ENCODE measurements at places on chromosomes 12 and 14.

GRCh38 chr14:34453226-34453625 is 8.8 kb downstream of the SPTSSA start:
- no peak for DNase-seq

- DNase-seq, result no peak
Observed at GRCh38 chr12:88952562-88952942, 372.3 kb upstream of the KITLG start.

DNA sequence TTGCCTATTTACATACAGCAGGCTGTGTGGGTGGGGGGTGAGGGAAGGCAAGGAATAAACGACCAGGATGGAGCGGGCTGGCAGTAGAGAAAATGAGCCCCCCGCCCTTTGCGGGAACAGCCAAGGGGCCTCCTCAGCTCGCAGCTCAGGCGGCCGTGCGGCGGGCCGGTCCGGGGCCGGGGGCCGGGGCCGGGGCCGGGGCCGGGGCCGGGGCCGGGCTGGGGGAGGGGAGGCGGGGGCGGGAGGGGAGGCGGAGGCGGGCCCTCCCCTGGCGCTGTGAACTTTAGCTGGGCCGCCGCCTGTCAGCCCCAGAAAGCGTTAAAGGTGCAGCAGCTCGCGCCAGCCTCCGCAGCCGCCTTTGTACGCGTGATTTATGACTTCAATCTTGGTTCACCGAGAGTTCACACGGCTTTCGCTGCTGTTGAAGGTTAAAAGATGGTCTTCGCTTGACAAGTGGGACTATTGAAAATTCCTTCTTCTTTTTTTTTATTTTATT is 28.8 kb downstream of the HOXC4 start:
- no peak for DNase-seq

GRCh38 chr12:3271639-3272038 is 194.5 kb downstream of the TSPAN9 start:
- no peak for DNase-seq

DNA sequence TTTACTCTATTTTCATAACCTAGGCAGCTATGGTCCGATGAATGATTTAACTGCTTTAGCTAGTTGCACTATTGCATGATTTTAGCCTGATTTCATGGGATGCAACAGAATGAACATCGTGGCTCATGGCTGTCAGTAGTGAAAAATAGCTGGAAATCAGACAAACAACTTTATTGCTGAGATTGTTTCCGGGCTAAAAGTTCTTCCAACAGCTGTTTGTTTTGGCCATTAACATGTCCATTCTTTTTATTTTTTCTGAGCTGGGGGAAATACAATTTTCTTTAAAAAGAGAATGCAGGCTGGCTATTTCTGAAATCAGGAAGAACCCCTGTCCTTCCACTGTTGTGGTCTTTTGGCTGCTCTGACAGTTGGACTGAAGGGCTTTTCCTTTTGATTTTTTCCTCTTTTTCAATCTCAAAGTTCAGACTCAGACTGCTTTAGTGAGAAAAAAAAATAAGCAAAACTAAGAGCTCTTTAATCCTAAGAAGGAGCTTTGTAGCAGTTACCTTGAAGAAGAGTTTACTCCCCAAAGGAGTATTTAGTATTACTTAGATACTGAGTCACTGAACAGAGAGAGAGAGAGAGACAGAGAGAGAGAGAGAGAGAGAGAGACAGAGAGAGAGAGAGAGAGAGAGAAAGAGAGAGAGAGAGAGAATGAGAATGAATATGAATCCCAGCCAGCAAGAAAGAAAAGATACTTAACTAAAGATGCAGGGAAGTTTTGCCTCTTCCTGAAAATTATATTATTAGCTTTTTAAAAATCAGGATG is at the start of gene NAV3:
TSS of gene NAV3 (plus strand) at position 312 of the 769 bp plus-strand sequence. CDS start 568 bp downstream, outside the sequence.
- DNase-seq, result no peak

DNA sequence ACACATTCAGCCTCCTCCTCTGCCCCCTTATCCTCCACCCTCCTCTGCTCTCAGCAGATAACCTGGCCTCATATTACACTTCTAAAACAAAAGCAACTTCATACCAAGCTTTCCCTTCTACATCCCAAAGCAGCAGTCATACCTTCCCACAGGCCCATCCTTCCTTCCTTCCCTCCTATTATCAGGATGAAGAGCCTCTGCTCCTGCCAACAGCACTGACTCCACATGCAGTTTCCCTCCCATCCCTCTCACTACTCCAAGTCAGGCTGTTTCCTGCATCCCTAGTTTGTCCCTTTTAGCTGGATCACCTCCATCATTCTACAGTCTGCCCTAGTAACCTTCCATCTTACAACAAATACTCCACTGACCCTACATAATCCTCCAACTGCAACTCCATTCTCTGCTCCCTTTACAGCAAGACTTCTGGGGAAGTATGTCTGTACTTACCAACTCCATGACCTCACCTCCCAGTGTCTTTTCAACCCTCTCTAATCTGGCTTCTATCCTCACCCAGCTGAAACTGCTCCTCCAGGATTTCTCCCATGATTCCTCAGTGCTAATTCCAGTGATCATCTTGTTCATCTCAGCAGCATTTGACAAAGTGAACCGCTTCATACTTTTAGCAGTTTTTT is 4.9 kb upstream of the YEATS4 start:
- DNase-seq, result no peak

GRCh38 chr14:93219103-93219726 is 12.2 kb downstream of the UBR7 start:
- DNase-seq, result peak; percentile 13

Data from stimulated activated CD8-positive, alpha-beta memory T cell treated with anti-CD3 and anti-CD28 coated beads, Interleukin-4, amount 100 ng/mL, for 1 hour (primary cell).